ENCODE measurements at places on chromosomes 11 and 22. TPM values are rescaled to one million over a fixed set of nuclear protein-coding genes. Genes with fewer than 3 reads are reported as not detected.

KLHDC7B gene
- 0.55 TPM for total RNA-seq

- no peak for DNase-seq
Observed at GRCh38 chr11:40139066-40139465, 1320.4 kb downstream of the LRRC4C start.

DNA sequence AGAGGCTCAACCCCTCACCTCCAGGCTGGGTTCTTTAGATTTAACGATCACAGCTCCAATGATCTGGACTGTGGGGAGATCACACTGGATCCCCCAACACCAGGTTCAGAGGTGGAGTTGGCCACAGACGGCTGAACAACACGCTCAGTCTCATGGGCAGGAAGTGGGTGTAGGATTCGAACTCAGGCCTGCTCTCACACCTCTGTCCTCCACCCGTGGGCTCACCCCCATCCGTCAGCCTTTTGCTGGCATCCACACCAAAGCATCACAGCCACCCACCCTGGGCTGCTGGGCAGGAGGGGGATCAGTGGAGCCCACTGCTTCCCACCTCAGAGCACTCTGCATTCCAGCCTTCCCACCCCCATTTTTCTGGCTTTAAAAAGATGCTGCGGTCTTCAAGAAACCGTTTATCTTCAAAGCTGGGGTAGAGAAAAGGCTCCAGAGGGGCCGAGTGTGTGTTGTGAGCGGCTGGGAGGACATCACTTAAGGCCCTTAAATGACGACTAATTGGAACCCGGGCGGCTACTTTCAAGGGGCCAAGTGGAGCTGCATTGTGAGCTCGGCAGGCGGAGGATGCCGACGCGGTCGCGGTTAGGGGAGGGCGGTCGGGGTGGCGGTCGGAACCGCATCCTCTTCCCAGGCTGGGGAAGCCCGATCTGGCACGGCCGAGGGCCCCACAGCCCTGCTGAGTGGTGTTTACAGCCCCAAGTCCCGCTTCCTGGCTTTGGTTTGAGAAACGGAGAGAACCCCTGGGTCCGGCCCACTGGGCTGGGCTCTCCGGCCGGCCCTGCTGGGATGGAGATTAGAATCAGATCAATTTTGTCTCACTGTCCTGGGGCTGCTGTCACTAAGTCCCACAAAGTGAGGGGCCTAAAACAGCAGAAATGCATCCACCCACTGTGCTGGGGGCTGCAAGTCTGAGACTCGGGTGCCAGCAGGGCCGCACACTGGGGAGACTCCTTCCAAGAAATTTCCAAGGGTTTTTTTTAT lies 15.9 kb upstream of the FGF3 start:
- no peak for DNase-seq

- DNase-seq = peak; percentile 92
Observed at GRCh38 chr22:50544078-50544745, 1.5 kb upstream of the KLHDC7B start.

- peak; percentile 50 for DNase-seq
Observed at GRCh38 chr22:26502688-26503561, 9.3 kb downstream of the TFIP11 start.

GRCh38 chr11:70736461-70736860 lies 338.1 kb downstream of the CTTN start:
- no peak for DNase-seq

DNA sequence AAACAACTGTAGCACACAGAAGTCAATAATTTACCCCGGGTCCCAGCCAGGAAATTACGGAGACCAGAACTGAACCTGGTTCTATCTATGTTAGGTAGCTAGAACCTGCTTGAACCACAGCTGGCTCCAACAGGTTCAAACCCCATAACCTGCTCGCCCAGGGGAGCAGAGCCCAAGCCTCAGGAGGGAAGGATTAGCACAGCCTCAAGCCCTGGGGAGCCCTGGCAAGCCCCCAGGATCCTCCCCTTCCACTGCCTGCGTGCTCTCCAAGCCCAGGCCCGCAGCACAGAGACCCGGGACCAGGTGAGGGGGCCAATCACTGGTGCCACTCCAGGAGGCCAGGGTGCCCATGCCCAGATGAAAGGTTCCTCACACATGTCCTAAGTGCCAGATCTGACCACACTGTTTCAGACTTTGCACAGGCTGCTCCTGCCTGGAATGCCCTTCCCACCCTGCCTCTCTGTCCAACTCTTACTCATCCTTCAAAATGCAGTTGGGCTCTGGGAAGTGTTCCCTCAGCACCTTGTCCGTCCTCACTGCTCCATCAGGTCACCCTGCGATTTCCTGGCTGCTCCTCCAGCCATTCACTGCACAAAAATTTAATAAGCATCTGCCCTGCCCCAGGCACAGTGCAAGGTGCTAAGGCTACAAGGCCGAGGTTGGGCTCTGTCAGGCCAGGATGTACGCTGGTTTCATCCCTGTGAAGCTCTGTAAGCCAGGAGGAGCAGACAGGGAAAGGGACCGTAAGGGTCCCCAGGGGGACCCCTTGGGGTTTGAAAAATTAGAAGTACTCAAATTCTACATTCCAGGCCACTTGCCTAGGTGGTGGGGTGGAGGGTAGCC lies 32.2 kb downstream of the ARRB1 start:
- peak; percentile 78 for DNase-seq

DNA sequence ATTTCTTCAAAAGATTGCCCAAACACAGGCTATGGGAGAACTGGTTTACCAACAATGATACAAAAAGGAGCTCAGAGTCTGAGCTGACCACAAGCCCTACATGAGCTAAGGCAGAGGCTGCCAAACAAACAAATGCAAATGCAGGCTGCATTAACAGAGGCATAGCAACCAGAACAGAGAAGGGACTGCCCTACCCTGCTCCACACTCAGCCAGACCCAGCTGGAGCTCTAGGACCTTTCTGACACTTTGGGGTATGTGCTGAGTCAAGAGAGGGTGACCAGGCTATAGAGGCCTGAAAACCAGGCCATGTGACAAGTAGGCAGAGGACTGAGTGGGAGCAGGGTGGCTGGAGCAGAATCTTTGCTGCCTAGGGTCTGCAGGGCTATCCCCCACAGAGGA lies 17.8 kb upstream of the P2RY2 start:
- DNase-seq = no peak

DNA sequence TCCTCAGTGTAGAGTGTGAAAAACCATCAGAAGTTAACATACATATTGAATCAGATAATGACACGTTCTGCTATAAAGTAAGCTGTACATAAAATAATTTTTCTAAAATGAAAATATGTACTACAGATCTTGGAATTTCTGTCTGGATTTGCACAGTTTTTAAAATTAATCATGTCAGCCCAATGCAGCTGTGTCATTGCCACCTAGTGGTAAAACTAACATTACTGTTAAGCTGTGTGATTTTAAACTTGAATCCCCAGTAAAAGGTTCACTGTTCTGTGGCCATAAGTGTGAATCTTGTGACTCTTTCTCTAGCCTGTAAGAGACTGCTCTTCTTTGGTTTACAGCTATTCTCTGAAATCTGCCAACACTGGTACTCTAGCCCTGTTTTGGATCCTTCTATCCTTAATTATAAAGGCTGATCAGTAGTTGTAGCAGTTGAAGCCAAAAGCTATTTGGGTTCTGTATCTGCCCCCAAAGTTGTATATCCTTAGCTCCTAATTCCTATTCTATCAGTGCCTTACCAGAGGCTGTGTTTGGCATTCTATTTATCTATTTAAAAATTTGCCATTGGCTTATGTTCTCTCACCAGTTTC lies 4.0 kb downstream of the JRKL start:
- no peak for DNase-seq

GRCh38 chr11:68990995-68991780 lies 10.4 kb upstream of the MRGPRD start:
- no peak for DNase-seq

DNA sequence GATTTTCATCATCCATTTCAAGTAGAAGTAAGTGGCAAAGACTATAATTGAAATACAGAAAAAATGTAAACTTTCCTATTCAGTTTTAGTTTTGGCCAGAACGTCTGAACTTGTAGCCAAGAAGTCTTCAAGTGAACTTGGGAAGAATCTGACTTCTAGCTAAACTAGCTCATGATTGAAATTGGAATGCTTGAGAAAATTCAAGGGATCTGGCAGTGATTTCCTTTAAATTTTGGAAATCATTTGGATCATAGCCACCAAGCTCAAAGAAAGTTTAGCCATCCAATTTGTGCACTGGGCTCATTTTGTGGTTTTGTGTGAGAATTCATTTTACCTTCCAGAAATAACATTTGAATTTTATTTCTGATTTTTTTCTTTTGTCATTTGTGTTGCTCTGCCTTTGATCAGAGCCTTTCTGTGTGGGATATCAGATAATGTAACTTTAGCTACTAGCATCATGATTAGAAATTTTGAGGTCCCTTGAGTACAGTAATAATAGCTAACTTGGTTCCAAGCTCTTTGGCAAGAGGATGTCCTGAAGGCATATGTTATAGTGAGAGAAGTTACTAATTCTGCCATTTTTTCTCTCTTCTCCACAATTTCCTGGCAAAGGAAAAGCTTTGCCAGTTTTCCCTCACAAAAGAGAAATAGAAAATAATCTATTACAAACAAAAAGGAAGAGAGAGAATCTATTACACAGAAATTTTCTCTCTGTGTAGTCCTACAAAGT lies 2123.7 kb upstream of the RAG2 start:
- DNase-seq = no peak

TBX10 gene
- total RNA-seq = 3.7 TPM

GRCh38 chr22:24744638-24745037 lies 29.9 kb downstream of the PIWIL3 start:
- no peak for DNase-seq

DNA sequence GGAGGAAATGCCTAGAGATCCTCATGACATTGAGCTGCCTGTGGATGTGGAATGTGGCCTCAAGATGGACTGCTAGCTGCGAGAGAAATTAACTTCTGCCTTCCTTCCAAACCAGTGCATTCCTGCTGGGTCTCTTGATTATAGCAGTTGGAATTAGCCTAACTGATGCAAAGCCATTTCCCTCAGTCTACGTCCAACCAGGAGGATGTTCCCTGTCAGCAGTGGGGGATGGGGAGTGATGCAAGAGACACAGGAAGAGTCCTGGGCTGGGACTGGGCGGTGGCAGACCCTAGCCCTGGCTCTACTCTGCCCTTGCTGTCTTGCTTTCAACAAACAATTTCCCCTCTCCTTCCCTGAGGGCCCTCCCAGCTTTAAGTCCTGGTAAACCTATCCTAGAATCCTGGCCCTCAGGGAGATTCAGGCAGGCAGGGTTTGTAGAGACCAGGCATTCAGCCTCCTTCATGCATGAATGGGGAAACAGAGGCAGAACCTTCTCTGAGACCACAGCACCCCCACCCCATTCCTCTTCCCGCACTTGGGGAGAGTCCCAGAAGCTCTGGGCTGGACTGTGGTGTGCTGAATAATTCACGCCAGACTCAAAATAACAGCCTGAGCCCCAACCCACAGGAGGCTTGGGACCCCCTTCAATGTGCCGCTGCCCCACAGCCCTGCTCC lies 17.0 kb downstream of the C11orf96 start:
- DNase-seq = no peak

DNA sequence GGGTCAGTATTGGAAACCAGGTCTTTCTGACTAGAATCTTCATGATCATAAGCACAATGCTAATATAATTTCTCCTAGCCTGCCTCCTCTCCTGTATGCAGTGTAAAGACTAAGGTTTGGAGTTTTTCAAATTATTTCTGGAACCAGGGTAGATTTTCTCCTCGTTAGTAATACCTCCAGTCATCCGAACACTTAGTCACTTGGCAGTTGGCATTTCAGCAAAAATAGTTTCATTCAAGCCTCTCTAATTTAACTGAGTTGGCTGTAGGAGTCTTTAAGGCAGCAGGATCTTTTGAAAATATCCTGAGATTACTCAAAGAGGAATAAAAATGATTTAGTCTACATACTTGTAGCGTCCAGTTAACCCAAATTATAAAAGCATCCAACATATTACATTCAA lies 6.3 kb downstream of the TYR start:
- no peak for DNase-seq

SPI1 gene
- 4.9 TPM for total RNA-seq

- DNase-seq = no peak
Observed at GRCh38 chr11:28671274-28671673, 563.1 kb downstream of the METTL15 start.

DNA sequence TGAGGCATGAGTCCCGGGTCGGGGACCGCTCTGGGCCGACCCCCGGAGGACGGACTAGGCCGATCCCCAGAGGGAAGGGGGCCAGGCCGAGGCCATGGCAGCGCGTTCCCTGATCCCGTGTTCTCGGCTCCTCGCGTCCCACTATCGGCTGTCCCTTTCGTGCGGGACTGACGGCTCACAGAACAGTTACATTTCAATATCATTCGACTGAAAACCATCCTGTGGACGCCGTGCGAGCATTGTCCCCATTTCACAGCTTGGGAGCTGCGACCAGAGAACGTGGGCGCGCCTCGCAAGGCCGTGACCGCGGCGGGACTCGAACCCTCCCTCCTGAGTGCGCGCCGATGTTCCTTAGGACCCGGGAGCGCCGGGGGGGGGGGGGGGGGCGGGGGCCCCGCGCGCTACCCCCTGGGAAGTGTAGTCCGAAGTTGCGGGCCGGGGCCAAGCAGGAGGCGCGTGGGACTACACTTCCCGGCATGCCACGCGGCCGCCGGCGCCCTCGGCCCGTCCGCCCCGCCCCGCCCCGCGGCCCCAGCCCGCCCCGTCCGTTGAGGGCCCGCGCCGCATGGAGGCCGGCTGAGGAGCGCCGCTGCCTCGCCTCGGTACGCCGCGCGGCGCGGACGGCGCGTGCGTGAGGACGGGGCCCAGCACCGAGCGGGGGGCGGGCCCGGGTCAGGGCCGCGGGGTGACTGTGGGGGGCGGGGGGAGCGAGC lies at the start of gene TRABD:
TSS of gene TRABD (plus strand) at position 539 of the 713 bp plus-strand sequence. CDS start 7,148 bp downstream, outside the sequence.
- peak; percentile 88 for DNase-seq

- DNase-seq = peak; percentile 85
Observed at GRCh38 chr11:57322256-57323166, 2.2 kb downstream of the TNKS1BP1 start.

CACNA1I gene
- 0.20 TPM for total RNA-seq

DNA sequence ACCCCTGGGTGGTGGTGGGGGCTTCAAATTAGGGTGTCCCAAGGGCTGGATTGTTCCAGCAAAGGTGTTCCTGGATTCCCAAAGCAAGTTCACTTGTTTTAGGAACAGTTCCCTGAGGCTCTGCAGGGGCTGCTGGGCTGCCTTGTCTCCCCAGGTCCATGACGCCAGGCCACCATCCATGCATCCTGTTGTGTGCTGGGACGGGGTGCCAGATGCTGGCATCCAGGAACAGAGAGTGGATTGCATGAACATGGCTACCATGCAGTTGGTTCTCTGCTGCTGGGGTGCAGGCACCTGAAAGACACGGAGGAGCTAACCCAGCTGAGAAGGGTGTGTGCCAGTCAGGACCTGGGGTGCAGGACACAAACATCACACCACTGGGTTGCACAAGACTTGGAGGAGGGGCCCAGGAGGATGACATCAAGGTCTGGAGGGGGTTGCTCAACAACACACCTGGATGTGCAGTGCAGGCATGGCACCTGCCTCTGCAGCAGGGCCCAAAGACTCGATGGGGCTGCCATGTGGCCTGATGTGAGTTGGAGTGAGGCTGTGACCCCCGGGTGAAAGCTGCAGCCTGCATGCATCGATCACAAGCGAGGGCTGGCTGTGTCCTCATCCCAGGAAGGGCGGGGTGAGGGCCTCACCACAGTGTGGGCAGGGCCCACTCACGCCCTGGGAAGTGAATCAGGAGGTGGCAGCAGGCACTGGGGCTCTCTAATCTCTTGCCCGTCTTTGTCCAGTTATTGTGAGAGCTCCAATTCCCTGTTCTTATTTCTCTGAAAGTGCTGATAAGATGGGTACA lies 74.0 kb upstream of the CLDN5 start:
- DNase-seq = no peak

GRCh38 chr11:112836256-112836602 lies 125.0 kb upstream of the NCAM1 start:
- no peak for DNase-seq

- no peak for DNase-seq
Observed at GRCh38 chr11:134591338-134591737, 179.3 kb upstream of the B3GAT1 start.
